ENCODE measurements at places on chromosomes 11 and 22. TPM values are rescaled to one million over a fixed set of nuclear protein-coding genes. Genes with fewer than 3 reads are reported as not detected.

The SHISAL1 gene
- 3.3 TPM for total RNA-seq

The GAB4 gene
- total RNA-seq = not detected

The TSKU gene
- total RNA-seq = 185 TPM

DNA sequence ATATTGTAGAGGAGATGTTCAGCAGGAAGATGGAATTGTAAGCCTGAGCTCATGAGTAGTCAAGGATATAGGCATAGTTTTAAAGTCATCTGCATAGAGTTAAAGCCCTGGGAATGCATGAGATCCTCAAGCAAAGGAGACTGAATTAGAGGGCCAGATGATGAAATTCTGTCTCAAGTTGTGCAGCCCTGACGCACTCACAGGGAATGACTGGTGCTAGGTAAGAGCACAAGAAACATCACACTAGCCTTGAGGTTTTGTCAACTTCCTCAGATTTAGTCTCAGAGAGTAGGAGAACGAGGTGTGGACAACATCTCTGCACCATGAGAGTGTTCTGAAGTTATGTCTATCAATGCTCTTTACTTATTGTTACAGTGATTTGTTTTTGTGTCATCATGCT, 5.8 kb downstream of the RAB38 start:
- DNase-seq = no peak

DNA sequence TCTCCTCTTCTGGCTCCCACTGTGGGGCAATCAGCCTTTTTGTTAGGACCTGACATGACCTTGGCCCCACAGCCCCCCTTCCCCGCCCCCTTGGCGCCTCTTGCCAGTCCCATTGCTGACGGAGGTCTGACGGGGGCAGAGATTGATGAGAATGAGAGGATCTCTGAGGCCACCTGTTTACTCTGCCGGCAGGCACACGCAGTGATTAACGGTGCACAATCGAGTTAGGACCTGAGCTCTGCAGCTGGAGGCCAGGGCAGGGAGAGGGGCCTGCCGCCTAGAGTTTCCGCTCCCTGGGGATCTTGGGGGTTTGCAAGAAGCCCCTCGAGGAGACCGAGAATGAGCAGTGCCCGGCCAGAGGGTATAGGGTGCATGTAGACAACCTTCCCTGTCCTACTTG, 6.8 kb upstream of the CHRM1 start:
- no peak for DNase-seq

GRCh38 chr22:25929321-25929878, 187.4 kb downstream of the MYO18B start:
- DNase-seq = no peak

DNA sequence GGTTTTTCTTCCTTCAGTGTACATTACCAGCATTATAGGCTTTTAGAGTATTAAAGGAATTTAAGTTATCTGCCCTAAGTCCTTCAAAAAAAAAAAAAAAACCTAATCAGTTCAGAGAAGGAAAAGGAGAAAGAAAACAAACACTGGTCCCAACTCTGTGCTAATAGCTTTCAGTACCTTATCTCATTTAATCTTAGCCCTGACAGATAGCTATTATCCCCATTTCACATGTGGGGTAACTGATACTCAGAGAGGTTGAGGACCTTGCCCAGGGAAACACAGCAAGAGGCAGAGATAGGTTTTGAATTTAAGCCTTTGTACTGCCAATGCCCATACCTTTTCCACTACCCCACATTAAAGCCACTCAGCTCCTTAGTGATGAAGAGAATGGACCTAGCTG, 43.4 kb downstream of the FAT3 start:
- no peak for DNase-seq

- DNase-seq = no peak
Observed at GRCh38 chr11:10022764-10023163, 271.3 kb downstream of the SBF2 start.

Measured in mesenteric fat pad (tissue), 1 donor.